ENCODE measurements at places on chromosomes 4 and X.

GRCh38 chr4:100738196-100739165 lies 220.7 kb upstream of the EMCN start:
- no peak for DNase-seq

- DNase-seq: no peak
These were observed 196.3 kb downstream of the GPAT3 start for GRCh38 chr4:83732114-83732635.

GRCh38 chrX:5388087-5388486 lies 840.6 kb downstream of the NLGN4X start:
- DNase-seq: no peak

- no peak for DNase-seq
These were observed 57.5 kb downstream of the FAM13A start for GRCh38 chr4:88999392-88999930.

- no peak for DNase-seq
These were observed 66.5 kb downstream of the AR start for GRCh38 chrX:67610282-67610681.

DNA sequence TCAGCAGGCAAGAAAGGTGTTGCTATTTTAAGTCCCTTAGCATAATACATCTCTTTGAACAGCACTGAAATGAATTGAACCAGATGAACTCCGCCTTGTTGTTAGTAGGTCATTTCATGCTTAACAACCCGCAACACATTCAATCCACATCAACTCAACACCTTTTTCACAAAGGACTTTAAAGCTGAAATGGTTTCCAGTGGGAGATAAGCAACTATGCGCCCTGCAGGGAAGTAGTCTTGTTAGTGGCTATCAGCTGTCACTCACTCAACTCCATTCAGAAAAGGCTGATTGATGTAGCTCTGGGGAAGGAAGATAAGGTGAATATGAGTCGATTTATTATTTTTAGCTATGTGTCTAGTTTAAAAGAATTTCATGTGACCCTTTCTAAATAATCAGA lies 46.0 kb downstream of the ATP8A1 start:
- DNase-seq: no peak

- DNase-seq: no peak
These were observed 13.3 kb downstream of the PDZD4 start for GRCh38 chrX:153816831-153817690.

- no peak for DNase-seq
These were observed 93.4 kb upstream of the VEGFC start for GRCh38 chr4:176886135-176886534.

GRCh38 chr4:162450531-162451035 lies 286.8 kb upstream of the FSTL5 start:
- DNase-seq: no peak

GRCh38 chrX:23788521-23788920 lies 5.5 kb downstream of the SAT1 start:
- no peak for DNase-seq

GRCh38 chr4:168360271-168360670 lies 41.7 kb upstream of the DDX60 start:
- no peak for DNase-seq

DNA sequence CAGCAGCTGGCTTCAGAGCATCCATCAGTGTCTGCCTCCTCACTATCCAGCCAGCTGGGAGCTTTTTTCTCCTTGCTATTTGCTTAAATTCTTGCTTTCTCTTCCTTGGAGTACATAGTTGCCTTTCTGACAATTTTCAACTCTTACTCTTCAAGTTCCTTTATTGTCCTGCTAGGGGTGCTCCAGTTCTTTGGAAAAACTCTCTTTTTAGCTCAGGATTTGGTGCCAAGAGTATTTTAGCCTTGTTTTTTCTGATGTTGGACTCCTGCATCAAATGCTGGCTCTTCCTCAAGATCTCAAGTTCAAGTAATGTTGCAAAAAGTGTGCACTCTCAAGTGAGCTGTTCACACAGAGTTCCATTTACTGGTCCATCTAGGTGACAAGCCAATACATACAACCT lies 126.4 kb downstream of the KDR start:
- no peak for DNase-seq

DNA sequence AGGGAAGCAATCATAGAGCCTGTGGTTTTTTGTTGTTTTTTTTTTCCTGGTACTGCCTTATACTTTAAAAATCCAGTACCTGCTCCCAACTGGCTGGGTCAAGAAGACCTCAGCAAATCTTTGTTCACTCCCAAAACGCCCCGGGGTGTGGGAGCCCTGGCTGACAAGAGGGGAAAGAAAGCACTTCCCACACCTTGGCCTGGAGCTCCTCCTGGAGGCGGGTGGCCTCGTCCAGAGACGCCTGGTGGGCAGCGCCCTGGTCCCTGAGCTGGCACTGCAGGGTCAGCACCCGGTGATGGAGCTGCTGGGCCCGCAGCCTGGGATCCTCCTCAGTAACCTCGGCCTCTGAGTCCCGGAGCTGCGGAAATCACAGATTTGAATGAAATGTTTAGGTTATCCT lies 38.2 kb downstream of the C4orf50 start:
- DNase-seq: no peak

DNA sequence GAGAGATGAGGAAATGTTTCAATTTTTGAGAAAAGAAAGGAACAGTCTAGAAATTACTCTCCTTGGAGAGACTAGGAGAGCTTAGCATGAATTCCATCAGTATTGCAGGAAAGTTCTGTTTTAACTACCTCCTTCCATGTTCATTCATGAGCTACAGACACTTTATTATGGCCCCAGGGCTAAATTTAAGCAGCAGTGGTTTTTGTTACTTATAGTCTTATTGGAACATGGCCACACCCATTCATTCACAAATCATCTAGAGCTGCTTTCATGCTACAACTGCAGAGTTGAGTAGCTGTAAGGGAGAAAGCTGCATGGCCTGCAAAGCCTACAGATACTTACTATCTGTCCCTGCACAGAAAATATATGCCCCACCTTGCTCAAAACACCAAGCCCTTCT lies 81.7 kb downstream of the SHISA3 start:
- DNase-seq: no peak

DNA sequence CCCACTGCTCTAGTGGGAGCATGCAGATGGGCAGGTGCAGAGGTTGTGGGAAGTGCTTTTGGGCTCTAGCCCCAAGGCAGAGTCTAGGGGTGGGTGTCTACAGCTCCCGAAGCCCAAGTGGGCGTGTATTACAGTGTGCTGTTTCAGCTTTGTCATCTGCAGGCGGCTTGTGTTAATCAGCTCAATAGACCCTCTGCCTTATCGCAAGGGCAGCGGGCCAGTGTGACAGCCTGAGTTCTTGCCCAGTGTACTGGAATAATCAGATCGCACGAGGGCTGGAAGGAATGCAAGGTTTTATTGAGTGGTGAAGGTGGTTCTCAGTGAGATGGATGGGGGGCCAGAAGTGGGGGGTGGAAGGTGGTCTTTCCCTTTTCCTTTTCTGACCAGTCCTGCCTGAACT lies 529.4 kb upstream of the AMOT start:
- no peak for DNase-seq

- DNase-seq: no peak
These were observed 237.9 kb downstream of the SNCA start for GRCh38 chr4:89599026-89599425.

- no peak for DNase-seq
These were observed 234.5 kb upstream of the SLIT2 start for GRCh38 chr4:20017070-20017776.

GRCh38 chr4:154720123-154720522 lies 23.7 kb upstream of the LRAT start:
- no peak for DNase-seq

GRCh38 chr4:140092094-140092851 lies 61.7 kb downstream of the MAML3 start:
- DNase-seq: no peak

DNA sequence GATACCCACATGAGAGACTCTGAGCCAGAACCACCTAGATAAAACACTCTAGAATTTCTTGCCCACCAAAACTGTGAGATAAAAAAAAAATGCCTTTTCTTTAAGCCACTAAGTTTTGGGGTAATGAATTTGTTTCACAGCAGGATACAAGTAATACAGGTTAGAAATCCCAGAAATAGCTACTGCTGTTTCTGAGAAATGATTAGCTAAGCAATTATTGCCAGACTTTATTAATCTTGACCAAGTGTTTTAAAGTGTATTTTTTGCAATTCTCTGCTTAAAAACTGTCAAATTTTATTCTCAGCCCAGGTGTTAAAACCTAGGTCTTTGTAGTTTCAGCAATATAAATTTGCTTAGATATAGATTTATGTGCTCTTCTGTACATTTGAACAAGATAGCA lies 58.6 kb upstream of the CAPN6 start:
- DNase-seq: no peak

DNA sequence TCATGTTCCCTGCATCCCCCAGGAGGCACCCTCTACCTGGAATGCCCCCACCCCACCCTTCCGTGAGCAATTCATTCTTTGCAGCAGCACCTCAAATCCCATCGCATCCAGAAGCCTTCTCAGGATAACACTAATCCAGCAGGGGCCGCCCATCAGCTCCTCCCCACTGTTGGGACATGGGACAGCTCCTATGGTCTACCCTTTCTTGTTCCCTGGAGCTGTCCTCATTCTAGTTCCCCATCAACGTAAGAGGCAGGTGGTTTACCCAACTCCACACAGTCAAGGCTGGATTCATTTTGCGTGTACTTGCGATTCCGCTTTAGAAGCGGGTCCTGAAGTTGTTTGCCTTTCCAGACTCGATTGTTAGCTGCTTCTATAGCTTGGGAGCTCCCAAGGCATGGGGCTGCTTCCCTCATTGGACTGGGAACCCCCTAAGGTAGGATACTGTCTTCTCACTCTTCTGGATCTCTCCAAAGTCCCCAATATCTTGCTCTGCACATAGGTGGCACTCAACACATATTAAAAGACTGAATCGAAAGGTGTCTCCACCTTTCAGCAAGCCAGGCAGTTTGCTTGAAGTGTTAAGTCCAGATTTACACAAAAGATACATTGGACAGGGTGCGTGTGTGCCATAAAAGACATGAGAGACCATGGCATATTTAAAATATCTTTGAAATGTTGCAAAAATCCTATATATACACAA lies 942 bp upstream of the APLN start:
- DNase-seq: no peak

DNA sequence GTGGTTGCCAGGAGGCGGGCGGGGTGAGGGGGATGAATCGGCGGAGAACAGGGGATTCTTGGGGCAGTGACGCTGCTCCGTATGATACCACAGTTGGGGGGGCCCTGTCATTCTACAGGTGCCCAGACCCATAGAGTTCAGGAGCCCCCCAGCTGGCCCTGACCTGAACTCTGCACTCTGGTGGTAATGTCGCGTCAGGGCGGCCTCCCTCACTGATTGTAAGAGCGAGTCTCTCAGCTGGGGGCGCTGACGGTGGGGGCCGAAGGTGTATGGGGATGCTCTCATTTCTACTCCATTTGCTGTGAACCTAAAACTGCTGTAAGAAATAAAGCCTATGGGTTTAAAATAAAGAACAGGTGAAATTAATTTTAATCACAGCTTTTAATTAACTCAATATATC lies 91.8 kb upstream of the PSAPL1 start:
- DNase-seq: no peak

GRCh38 chr4:39626261-39626660 lies 12.4 kb downstream of the SMIM14 start:
- no peak for DNase-seq

GRCh38 chrX:27987862-27988646 lies 6.8 kb upstream of the DCAF8L1 start:
- no peak for DNase-seq

GRCh38 chr4:100208459-100208858 lies 18.2 kb upstream of the DDIT4L start:
- DNase-seq: no peak

DNA sequence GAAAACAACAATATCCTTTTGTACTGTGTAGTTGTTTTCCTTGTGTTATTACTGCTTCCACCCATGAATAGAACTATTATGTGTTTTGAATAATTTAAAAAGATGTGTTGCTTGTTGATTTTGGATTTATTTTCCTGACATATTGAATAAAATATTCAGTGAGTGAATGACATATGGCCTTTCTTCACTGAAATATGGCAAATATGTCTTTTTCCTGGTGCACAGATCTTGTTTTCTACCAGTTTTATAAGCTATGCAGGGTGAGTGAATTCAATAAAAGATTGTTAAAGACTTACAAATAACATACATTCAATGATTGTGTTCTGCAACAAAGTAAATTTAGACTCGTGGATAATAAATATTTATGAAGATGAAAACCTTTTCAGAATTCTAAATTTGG lies 1216.3 kb upstream of the ADGRL3 start:
- DNase-seq: no peak

DNA sequence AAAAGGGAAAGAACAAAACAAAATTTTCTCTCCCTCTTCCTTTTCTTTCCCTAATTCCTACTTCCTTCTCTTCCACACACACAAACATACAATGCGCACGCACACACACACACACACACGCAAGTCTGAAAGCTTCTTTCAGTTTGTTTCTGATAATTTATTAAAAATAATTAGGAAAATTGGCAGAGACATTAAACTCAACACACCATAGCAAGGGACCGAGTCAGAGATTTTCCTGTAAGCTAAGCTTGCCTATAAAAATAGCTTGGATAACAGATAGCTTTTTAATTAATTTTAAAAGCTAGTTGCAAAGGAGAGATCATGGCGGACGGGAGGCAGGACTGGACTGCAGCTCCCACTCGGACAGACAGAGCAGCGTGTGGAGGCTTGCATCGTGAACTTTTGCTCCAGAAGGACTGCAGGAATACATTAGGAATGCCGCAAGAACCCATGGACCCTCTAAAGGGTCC lies 92.6 kb upstream of the MAPK10 start:
- no peak for DNase-seq

GRCh38 chrX:38249965-38250364 lies 29.3 kb upstream of the SRPX start:
- no peak for DNase-seq

GRCh38 chrX:52078131-52078530 lies 9.1 kb upstream of the MAGED4B start:
- DNase-seq: no peak

DNA sequence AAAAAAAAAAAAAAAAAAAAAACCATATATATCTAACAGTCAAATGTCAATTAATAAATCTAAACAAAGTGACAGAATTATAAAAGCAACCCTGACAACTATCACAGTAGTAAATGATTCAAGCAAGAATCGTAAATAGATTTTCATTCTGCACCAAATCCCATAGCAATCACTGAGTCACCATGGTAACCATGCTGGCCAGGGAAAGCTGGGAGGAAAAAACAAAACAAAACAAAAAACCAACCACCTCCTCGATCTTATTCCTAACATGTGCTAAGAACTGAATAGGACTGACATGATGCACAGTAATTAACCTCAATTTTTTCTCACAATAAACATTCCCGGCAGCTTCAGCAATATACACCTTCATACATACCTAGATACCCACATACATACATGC lies 30.6 kb upstream of the RAB40A start:
- no peak for DNase-seq

GRCh38 chrX:123167621-123168020 lies 16.5 kb upstream of the GRIA3 start:
- DNase-seq: no peak

- no peak for DNase-seq
These were observed 263.8 kb upstream of the PABPC4L start for GRCh38 chr4:134465417-134465816.

- no peak for DNase-seq
These were observed 86.5 kb upstream of the LEF1 start for GRCh38 chr4:108255203-108255747.

- DNase-seq: no peak
These were observed 2393.9 kb downstream of the ARAP2 start for GRCh38 chr4:33850371-33850902.

GRCh38 chr4:24001486-24002329 lies 111.9 kb upstream of the PPARGC1A start:
- no peak for DNase-seq

Measured in DMS 273 treated with DMSO at 0.1 percent for 48 hours (cell line).